BJ (cell line): ENCODE measurements at places on chromosomes 2 and 18.

DNA sequence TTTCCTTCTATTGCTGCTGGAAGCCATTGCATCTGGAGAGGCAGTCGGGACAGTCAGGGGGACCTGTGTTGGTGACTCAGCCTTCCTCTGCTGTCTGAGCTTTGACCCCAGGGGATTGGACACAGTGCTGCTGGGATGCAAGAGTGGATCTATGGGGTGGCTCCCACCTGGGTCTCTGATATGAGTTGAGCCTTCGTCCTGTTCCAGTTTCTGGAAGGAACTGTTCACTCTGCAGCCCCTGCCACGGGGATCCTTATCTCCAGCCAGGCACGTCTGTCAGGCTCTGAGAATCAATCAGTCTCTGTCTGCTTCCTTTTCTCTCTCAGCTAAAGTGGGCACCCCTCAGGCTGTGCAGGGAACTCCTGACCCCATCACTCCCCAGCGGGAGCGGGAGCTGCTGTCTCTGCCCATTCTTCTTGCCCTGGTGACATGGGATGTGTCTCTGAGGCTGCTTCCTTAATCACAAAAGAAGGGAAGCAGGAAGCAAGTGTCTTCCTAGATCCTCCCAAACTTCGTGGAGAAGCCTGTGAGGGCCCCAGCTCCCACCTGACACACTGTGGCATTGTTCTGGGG is 51.7 kb downstream of the ARHGAP28 start:
- no peak for DNase-seq

GRCh38 chr18:73793386-73793785 is 354.2 kb downstream of the FBXO15 start:
- no peak for DNase-seq

DNA sequence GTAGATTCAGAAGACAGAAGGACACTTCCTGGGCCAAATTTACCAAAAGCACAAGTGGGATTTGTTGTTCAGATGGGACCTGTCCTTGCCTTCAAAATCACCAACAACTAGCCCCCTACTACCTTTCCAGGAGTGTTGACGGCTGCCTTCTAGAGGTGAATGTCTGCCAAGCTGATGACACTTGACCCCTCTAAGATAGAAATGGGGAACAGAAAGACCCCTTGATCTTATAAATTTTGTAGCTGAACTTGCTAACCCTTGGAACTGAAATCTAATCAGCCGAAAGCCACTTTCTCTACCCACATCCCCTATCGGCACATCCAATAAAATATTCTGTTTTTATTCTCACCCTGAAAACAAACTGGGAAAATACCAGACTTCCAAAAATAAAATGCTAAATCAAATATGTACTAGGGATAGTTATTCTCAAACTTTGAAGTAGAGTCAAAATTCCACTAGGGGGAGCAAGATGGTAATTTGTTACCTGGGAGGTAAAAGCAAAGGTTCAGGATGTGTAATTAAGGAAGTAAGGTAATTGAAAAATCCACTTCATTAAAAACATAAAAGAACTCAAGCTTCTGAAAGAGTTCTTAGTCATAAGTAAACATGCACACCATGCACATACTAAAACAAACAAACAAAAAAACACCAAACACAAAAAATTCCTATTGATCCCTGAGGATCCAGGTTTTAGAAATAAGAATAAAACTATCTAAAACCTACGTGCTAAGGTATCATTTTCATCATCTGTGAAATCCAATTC is 119.2 kb downstream of the ANKRD44 start:
- no peak for DNase-seq

- DNase-seq, result peak; percentile 85
These were observed 144.0 kb downstream of the TNS1 start for GRCh38 chr2:217858519-217859491.

- no peak for DNase-seq
These were observed 2.6 kb downstream of the TET3 start for GRCh38 chr2:73987109-73987947.

GRCh38 chr2:176747928-176748327 is 464.7 kb upstream of the HNRNPA3 start:
- DNase-seq, result no peak

- DNase-seq, result no peak
These were observed 324.7 kb downstream of the NRXN1 start for GRCh38 chr2:50707196-50707595.

DNA sequence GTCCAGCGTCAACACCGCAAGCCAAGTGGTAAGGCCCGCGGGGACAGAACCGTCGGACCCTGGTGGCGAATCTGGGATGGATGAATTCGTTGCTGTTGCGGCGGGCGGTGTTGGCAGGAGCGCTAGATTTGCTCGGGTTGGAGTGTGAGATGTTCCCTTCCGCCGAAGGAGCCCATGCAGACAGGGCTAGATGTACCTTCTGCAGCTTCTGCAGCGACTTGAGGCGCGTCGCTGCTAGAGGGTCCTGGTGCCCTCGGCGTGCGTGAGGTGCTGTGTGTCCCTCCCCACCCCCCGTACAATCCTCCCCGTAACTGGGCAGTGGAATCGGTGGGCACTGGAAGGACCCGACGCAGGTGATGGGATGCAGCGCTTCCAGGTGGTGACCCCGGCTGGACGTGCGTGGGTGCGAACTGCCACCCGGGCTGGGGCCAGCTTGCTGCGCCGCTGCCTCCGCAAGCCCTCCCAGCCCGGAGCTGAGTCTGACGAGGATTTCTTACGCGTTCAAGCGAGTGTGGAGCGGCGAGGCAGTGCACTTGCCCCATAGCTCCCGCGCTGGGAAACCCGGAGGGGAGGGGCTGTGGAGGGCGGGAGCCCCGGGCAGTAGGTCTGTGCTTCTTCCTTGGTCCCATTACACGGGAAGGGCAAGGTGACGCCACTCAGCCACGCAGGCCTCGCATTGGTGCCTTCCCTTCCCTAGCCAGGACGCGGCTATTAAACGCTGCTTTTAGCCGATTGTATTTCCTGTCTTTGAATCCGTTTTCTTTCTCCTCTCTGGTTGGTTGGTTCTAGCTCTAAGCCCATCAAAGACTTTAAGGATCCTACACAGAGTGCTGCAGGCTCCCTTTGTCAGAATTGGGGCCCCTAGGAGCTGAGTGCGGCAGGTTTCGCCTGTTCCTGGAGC is 34.2 kb downstream of the CHRNA1 start:
- no peak for DNase-seq

- DNase-seq, result no peak
These were observed 91.4 kb downstream of the COL6A3 start for GRCh38 chr2:237322564-237322963.

DNA sequence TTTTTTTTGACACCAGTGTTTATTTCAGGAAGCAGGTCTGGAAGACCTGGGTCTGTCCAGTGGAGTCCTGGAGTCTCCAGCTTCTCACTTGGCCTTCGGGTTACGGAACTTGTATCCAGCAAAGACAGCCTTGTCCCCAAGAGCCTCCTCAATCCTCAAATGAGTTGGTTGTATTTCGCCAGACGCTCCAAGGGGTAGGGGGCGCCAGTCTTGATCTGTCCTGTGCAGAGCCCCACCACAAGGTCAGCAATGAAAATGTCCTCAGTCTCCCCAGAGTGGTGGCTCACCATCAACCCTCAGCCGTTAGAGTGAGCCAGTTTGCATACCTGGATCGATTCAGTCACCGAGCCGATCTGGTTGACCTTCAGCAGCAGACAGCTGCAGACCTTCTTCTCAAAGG is 21.9 kb downstream of the ASXL2 start:
- no peak for DNase-seq

DNA sequence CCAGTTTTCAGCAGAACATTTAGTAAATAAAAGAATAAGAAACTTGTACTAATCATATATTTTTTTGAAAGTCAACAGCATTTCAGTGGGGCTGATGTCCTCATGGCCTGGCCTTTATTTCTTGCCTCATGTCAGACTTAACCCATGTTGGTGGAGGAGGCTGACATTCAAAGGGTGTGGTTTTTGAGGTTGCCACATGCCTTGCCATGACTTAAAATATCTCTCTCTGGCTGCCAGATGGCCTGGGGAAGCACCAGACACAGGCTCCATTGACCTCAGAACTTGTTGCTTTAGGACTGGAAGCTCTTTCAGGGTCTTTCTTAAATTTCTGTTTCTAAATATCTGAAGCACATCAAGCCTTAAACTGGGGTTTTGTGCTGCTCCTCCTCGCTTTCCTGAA is 32.5 kb upstream of the CD28 start:
- DNase-seq, result no peak

- DNase-seq, result no peak
These were observed 63.4 kb downstream of the MREG start for GRCh38 chr2:215949991-215950404.

DNA sequence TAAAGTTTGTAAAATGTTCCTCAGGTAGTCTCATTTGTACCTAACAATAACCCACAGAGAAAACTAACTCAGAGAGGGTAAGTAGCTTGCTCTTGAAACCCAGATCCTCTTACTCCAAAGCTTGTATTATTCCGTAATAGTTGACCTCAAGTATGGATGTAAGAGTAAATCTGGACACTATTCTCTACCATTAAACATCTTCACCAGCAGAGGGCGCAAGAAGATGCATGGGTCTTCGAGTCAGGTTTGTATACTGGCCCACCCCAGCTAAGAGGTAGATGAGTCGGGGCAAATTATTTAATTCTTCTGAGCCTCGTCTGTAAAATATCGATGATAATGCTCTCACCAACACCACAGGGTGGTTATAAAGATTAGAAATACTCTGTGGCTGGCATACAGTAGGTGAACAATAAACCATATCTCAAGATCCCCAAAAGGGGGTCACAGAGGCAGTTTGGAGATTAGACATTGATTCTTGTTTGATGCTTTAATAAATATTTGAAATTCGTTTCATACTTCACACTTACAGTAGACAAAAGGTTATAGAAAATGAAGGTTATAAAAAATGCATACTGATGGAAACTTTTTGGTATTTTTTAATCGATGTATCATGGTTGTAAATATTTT is 3.5 kb upstream of the CABLES1 start:
- DNase-seq, result peak; percentile 20

DNA sequence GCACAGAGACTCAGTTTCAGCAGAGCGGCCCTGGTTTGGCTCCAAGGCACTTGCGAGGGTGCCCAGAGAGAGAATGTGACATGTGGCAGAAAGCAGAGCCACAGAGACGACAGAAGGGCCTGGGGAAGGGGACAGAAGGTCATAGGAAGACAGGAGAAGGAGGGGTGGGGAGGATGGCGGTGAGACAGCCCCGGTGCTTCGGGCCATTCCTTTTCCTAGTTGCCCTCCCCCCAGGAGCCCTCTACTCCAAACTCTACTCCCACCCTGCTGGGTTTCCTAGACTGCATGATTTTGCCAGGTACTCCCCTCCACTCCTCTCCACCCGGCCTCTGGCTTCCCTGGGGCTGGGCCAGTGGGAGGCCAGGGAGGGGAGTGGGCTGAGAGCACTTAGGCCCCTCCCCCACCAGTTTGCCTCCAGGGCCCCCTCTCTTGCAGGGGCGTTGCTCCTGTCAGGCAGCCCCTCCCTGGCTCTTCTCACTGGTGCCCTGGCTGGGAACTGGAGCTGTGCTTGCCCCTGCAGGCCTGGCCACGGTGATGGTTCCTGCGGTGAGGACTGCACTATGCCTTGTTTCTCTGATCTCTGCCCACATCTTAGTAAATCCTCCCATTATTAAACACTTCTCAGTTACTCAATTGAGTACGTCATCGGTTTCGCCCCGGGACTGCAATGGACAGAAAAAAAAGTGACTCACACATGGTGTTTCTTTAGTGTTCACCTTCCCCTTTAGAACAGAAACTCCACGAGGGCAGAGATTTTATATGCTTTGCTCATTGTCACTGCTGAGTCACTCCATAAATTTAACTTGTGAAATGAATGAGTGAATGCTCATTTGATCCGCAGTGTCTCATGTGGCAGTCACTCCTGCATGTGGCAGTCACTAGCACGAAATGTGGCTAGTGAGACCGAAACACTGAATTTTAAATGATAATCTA is 58.7 kb upstream of the SP3 start:
- peak; percentile 82 for DNase-seq

GRCh38 chr2:150981826-150982225 is 279.8 kb downstream of the RBM43 start:
- DNase-seq, result no peak

GRCh38 chr2:54475285-54475684 is 19.2 kb downstream of the SPTBN1 start:
- DNase-seq, result no peak

- no peak for DNase-seq
These were observed 799.9 kb downstream of the DCC start for GRCh38 chr18:53139746-53140500.

DNA sequence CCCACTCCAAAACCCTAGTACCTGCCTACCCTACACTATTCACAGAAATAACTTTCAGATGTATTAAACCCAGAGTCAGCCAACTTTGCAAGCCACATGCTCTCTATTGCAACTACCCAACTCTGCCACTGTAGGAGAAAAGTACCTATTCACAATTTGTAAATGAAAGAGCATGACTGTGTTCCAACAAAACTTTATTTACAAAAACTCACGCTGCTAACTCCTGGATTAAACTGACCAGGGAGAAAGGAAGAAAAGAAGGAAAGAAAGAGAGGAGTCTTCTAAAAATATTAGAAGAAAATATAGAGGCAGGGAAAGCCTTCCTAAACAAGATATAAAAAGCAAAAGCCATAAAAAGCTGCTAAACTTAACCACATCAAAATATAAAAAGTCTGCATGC is 24.6 kb downstream of the SLC1A4 start:
- DNase-seq, result no peak

GRCh38 chr2:159605441-159606178 is 10.7 kb downstream of the BAZ2B start:
- DNase-seq, result no peak

DNA sequence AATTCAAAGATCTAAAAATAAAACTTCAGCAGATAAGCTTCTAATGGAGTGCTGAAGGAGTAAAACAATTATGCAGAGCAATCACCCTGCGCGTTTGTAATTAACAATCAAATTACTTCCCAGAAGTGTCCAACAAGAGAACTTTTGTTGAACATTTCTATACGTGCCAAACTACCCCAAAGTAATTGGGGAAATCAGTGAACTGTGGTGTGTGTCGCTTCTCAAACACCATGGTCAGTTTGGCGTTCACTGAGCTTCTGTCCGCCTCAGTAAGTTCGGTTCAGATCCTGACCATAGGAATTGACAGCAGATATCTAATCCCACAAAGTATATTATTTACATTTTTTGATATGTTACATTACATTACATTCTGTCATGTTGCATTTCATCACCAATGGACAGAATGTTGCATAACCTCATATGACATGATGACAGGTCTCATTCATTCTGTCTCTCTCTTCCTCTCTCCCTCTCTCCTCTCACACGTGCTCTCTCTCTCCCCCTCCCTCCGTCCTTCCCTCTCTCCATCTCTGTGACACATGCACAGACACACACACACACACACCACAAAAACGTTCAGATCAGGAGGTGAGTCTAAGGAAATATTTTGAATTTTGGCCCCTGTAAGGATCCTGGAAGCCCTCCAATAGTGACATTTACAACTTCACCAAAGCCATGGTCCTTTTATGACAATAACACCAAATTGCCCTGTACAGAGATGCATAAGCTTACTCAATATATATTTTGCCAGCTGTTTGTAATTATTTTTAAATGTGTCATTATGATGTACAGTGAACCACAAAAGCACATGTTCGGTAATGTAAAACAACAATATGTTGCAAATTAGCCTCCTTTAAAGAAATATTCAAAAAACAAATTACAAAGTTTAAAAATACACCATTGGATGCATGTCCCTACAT is 269.2 kb downstream of the FIGN start:
- no peak for DNase-seq

- DNase-seq, result no peak
These were observed 95.5 kb downstream of the THNSL2 start for GRCh38 chr2:88265352-88266303.

- peak; percentile 35 for DNase-seq
These were observed 41.9 kb upstream of the LIMS1 start for GRCh38 chr2:108492364-108492763.
